ENCODE measurements at places on chromosomes 13 and 19. TPM values are rescaled to one million over a fixed set of nuclear protein-coding genes. Genes with fewer than 3 reads are reported as not detected.

DNA sequence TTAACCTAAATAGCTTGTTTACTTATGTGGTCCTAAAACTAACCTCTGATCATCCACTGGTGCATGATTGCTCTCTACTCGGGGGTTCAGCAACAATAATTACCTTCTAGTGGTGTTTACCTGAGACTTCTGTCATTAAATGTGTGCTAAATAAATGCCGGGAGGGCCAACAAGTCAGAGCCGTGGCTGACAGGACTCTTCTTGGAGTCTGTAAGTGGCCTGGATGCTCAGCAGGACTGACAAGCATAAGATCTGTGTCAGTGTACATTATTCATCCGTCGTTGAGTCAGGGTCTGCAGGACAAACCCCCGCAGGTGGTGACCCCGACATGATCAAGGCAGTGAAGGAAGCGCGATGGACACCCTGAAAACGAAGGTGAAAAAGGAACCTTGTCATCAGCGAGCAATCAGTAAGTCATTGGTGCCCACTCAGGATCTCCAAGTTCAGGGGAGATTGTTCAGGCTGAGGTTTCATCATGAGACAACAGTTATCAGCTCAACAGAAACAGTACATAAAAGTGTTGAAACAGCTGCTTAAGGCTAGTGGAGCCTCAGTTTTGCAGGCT, 1466.9 kb downstream of the UQCRFS1 start:
- DNase-seq = no peak

- DNase-seq = peak; percentile 44
Measured at GRCh38 chr13:32212421-32212820, 102.7 kb downstream of the ZAR1L start.

DNA sequence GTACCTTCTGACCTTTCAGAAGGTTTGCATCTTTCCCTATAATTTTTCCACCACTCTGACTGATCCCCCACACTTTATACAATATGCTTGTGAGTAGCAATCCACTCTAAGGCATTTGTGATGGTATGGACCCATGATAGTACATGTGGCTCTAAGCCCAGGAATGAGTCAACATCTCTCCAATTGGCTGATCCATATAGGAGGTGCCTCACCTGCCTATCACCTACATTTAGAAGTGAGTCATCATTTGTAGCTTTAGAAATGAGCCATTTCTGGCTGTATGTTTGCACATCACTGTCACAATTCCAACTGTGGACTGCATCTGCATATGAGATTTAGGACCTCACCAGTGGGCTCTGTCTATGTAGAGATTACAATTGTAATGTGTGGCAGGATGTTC, 133.1 kb upstream of the ZNF91 start:
- DNase-seq = no peak

- no peak for DNase-seq
Measured at GRCh38 chr13:51437550-51438127, 15.2 kb downstream of the INTS6 start.

DNA sequence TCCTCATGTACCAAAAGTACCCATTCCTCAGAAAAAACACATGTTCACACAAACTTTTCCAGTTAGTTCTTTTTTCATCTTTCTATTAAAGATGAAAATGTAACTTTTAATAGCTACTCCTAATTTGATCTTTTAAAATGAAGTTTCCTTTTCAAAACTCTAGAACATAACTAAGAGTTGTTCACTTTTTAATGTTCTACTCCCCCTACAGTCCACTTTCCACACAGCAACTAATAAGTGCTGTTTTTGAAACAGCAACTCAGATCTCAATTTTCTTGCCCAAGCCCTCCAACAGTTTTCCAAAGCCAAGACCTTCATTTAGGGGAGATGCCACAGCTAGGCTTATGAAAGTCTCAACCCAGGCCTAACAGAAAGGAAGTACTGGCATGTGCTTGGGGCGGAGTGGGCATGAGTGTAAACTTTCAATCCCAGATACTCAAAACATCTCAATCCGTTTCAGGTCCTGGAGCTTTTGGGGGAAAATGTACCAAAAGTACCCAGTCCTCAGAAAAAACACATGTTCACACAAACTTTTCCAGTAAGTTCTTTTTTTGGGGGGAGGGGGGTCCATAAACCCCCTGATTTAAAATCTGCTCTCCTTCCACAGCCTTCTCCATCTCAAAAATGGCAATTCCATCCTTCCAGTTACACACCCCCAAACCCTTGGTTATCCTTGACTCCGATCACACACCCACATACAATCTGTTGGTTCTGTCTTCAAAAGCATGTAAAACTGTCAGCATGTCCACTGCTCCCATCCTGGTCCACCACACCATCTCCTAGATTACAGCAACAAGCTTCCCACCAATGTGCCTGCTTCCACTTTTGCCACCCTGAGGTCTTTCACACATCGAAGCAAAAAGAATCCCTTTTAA, 2.0 kb downstream of the FBL start:
- peak; percentile 68 for DNase-seq

GRCh38 chr19:32017176-32017953, 328.0 kb upstream of the ZNF507 start:
- DNase-seq = peak; percentile 45

DNA sequence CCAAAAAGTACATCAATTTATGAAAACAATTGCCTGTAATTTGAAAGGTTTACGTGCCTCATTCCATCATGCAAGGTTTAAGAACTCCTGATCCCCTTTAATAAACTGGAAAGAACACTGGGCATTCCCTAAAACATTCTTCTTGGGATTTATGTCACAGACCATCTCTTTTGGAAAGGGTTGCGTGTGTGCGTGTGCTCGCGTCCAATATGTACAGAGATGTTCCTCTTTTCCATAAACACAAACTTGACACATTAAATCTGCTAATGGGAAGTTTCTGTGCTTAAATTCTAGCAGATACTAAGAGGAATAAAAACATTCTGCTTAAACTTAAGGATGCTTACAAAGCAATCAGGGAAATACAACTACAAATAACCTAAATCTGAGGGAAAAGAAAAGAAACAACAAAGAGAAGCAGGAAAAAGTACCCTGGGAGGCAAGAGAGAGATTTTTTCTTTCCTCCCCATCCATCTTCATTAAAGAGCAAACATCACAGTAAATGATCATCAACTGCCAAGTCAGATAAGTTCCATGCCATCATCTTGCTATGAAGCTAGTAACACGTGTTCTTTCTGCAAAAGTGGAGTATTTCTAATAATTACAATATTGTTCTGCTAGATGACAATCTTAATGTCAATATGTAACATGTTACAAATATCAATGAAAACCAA, 83.7 kb downstream of the STK24 start:
- DNase-seq = no peak

GRCh38 chr19:45881909-45882528, 3.9 kb downstream of the IRF2BP1 start:
- no peak for DNase-seq

- DNase-seq = no peak
Measured at GRCh38 chr13:97537110-97537509, 103.1 kb downstream of the RAP2A start.

The ATP1A3 gene
- 1.1 TPM for polyA plus RNA-seq

The TRMT1 gene
- 38.8 TPM for polyA plus RNA-seq

Measured in muscle of back (tissue), 13 donors.